ENCODE measurements at places on chromosomes 3 and 15. TPM values are rescaled to one million over a fixed set of nuclear protein-coding genes. Genes with fewer than 3 reads are reported as not detected.

SLC27A2 gene
- polyA plus RNA-seq, result 2.1 TPM

ACTC1 gene
- 31.2 TPM for polyA plus RNA-seq

ECT2 gene
- 21.9 TPM for polyA plus RNA-seq

MEGF11 gene
- polyA plus RNA-seq, result 18.7 TPM

VGLL3 gene
- 8.3 TPM for polyA plus RNA-seq

Data from testis (tissue), 5 donors.